ENCODE measurements at places on chromosomes 16 and 17. TPM values are rescaled to one million over a fixed set of nuclear protein-coding genes. Genes with fewer than 3 reads are reported as not detected.

Gene SNF8
- total RNA-seq: 121 TPM

Gene IRF8
- total RNA-seq: 27.0 TPM

Gene AANAT
- total RNA-seq: not detected

Gene VMO1
- 5.9 TPM for total RNA-seq

Gene FOXJ1
- not detected for total RNA-seq

Gene ATP1B2
- 1.1 TPM for total RNA-seq

Gene TMC6
- total RNA-seq: 22.6 TPM

Gene LHX1
- total RNA-seq: not detected

DNA sequence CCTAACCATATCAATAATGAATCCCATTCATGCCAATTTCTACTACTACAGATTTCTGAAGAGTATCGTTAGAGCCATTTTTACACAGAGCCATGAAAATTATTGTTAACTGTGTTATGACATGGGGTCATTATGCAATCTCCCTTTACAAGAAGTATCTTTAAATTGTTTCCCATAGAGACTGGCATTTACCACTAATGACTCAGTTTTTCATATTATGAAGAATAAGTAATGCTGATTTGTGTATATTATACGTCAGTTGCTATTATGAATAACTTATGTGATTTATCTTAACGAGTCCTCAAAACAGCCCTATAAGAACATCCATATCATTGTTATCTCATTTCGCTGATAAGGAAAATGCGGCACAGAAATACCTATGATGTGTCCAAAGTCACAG lies 173.8 kb downstream of the KCNJ2 start:
- H3K27ac ChIP-seq: no peak overlapping the region
- no peak for DNase-seq
- H3K4me3 ChIP-seq: no peak overlapping the region
- no peaks in the 10 kb centered on the region for H3K36me3 ChIP-seq
- no peaks in the 10 kb centered on the region for H3K27me3 ChIP-seq

DNA sequence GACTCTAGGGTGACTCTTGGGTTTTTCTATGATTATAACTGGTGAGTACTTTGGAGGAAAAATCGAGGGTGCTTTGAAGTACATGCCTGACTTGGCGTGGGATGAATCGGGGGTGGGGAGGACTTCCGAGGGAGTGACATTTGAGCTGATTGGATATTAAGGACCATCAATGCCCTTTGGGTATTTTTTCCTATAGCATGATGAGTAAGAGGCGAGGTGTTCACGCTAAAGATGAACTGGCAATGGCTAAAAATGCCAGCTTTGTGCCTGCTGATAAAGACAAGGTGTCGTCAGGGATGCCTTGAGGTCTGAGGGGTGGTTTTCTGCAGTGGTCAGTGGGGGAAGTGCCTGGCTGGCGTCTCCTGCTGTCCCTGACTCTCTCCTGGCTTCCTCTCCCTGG lies 25.3 kb downstream of the USP43 start:
- no peaks in the 10 kb centered on the region for H3K4me1 ChIP-seq
- no peak for DNase-seq
- H3K27me3 ChIP-seq: no peaks in the 10 kb centered on the region
- H3K4me3 ChIP-seq: no peak overlapping the region

- H3K27me3 ChIP-seq: no peaks in the 10 kb centered on the region
- H3K27ac ChIP-seq: no peak overlapping the region
- no peak for DNase-seq
These were observed 571 bp upstream of the CCP110 start for GRCh38 chr16:19523184-19523558.

DNA sequence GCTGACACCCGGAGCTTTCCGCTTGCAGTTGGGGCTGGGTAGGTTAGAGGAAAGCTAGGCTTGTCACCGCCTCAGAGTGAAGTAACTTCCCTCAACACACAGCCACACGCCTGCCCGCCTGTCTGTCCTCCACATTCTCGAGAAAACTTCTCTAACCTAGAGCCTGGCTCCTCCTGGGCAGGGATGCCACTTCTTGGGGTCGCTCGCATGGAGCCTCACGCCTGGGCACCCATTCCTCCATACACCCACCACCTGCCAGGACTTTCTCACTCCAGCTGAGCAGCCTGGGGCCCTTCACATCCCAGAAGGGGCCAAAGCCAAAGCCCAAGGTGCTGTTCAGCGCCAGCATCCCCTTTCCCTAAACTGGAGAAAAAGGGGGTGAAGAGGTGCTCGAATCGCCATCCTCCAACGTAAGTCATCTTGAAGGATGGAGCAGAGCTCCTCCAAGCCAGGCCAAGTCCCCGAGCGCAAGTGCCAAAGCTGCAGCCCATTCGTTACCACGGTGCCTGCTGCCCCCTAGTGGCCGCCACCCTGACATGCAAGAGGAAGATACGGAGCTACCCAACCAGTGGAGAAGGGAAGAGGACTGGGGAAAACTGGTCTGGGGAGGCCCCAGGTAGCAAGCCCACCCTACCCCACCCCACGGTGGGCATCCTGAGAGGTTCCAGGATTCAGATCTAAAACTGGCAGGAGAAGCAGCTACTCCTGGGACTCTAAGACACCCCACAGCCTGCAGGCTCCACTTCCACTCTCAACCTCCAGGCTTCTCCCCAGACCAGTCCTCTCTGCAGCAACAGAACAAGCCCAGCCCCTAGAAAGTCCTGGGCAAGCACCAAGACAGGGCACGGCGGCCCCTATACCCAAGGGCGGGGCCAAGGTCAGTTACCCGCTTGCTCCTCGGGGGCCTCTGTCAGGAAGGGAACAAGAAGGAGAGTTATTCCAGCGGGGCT lies 63.1 kb downstream of the MYO18A start:
- H3K4me1 ChIP-seq: no peaks in the 10 kb centered on the region
- no peaks in the 10 kb centered on the region for H3K27me3 ChIP-seq
- H3K4me3 ChIP-seq: no peak overlapping the region

DNA sequence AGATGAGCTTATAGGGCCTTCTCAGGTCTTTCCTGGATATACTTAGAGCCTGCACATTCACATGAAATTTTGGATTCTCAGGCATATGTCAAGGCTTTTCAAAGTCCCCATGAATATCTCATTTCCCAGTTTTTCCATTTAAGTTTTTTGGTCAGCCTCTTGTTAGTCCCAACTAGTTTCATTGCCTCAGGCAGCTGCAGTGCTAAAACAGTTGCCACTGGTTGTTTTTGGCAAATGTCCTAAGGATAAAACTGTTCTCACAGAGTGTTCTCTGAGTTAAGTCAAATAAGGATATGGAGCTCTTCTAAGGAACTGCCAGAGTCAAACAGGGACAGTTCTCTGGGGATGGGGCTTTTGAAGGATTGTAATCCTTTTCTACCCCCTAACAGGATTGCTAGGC lies 39.9 kb upstream of the ABCC11 start:
- DNase-seq: no peak
- H3K27ac ChIP-seq: no peak overlapping the region
- no peaks in the 10 kb centered on the region for H3K27me3 ChIP-seq
- no peak overlapping the region for H3K4me3 ChIP-seq

GRCh38 chr17:81534157-81535006 lies 6.2 kb downstream of the FSCN2 start:
- H3K27ac ChIP-seq: no peak overlapping the region
- no peak overlapping the region for H3K4me3 ChIP-seq
- no peaks in the 10 kb centered on the region for H3K36me3 ChIP-seq
- no peaks in the 10 kb centered on the region for H3K27me3 ChIP-seq

DNA sequence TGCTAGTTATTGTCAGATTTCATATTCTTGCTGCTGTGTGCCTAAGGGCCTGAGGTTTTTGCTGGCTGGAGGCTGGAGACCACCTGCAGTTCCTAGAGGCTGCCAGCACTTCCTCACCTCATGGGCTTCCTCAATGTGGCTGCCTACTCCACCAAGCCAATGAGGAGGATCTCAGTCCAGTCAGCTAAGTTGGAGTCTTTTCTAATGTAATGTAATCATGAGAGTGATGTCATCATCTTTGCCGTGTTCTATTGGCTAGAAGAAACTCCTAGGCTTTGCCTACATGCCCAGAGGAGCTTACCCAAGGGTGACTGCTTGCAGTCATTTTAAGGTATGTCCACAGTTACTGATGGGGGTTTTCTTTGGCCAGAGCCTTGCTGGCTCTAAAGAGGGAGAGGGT lies 53.0 kb downstream of the SOCS3 start:
- H3K27me3 ChIP-seq: no peaks in the 10 kb centered on the region
- DNase-seq: no peak
- no peak overlapping the region for H3K4me3 ChIP-seq
- H3K4me1 ChIP-seq: no peaks in the 10 kb centered on the region

GRCh38 chr16:55494994-55495421 lies 13.9 kb upstream of the LPCAT2 start:
- H3K4me1 ChIP-seq: peaks cover 4% of the 10 kb centered on the region
- H3K4me3 ChIP-seq: no peak overlapping the region
- no peak overlapping the region for H3K27ac ChIP-seq
- H3K27me3 ChIP-seq: no peaks in the 10 kb centered on the region
- DNase-seq: no peak

GRCh38 chr16:3949946-3950342 lies 69.4 kb upstream of the CREBBP start:
- H3K27me3 ChIP-seq: no peaks in the 10 kb centered on the region
- H3K27ac ChIP-seq: peak overlapping the region; percentile 92
- H3K36me3 ChIP-seq: no peaks in the 10 kb centered on the region
- peaks cover 10% of the 10 kb centered on the region for H3K4me1 ChIP-seq

DNA sequence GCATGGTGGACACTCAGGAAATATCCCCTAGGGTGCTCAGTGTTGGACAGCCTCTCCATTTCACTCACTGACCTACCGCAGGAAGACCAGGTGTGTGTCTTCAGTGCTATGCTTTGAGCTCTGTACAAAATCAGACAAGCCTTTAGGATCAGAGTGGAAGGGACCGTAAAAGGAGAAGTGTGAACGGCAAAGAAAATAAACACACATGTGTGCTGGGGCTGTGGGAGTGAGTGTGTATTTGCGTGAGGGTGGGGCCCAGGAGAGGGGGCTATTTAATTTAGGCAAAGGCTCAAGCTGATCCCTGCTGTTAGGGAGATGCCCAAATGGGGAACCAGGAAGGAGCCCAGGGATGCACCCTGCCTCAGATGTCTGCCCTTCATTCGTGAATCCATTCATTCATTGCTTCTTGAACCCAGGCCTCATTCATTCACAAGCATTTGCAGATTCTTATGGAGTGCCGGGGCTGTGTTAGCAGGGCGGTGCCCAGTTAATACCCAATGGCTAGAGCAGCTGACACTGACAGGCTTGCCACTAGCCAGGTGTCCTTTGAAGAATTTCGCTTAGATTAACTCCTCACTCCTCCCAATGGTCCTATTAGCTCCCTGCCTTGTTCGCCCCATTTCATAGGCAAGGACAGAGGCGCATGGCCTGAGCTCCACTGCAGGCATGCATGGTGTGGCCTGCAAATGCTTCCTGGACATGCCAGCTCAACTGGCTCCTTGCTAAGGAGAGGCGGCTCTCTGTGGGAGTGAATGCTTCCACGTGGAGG lies 296.7 kb upstream of the FOXF1 start:
- H3K27me3 ChIP-seq: no peaks in the 10 kb centered on the region
- H3K4me1 ChIP-seq: no peaks in the 10 kb centered on the region
- H3K36me3 ChIP-seq: no peaks in the 10 kb centered on the region
- no peak overlapping the region for H3K27ac ChIP-seq
- H3K4me3 ChIP-seq: no peak overlapping the region

GRCh38 chr16:89583895-89584644 lies 8.5 kb downstream of the CPNE7 start:
- H3K4me1 ChIP-seq: no peaks in the 10 kb centered on the region
- no peak overlapping the region for H3K27ac ChIP-seq
- H3K4me3 ChIP-seq: no peak overlapping the region
- no peaks in the 10 kb centered on the region for H3K27me3 ChIP-seq

- no peaks in the 10 kb centered on the region for H3K36me3 ChIP-seq
- no peak for DNase-seq
- H3K4me3 ChIP-seq: no peak overlapping the region
- peaks cover 74% of the 10 kb centered on the region for H3K4me1 ChIP-seq
- H3K27me3 ChIP-seq: no peaks in the 10 kb centered on the region
- H3K27ac ChIP-seq: no peak overlapping the region
These were observed 80.1 kb upstream of the TRAP1 start for GRCh38 chr16:3797473-3797872.

GRCh38 chr16:85321509-85322271 lies 209.4 kb upstream of the CIBAR2 start:
- peaks cover 70% of the 10 kb centered on the region for H3K4me1 ChIP-seq
- DNase-seq: peak; percentile 95
- H3K4me3 ChIP-seq: peak overlapping the region; percentile 24

DNA sequence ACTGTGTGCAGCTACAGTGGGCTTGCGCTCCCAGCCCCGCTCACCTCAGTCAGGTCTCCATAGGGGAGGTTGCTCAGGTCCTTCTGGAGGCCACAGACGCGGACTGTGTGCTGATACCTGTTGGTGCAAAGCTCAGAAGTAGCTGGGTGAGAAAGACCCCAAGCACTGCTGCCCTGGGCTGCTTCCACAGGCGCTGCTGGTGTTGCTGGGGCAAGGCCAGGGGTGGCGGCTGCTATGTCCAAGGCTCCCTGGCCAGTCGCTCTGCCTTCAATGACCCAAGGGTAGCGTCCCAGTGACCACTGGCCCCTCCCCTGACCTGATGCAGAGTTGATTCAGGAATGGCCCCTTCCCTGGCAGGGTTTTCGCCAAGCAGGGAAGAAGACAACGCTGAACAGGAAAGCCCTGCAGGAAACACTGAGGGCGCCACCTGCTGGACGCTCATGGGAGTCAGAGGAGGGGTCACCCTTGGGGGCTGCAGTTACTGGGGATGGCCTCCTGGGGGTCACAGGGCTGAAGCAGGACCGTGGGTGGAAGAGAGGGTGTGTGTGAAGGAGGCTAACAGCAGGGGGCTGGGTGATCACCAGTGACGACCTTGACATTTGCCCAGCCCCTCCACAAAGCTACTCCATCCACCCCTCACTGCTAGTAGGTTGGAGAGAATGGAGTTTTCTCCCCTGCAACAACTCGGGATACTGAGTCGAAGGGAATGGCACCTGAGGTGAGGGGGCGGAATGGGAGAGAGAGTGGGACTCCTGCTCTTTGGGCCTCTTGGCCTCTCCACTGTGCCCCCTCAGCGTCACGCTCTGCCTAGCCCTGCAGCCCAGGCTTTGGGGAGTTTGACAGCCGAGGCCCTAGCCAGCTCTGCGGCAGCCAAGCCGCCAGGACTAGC lies 38.3 kb downstream of the ABCC12 start:
- no peaks in the 10 kb centered on the region for H3K4me1 ChIP-seq
- no peak overlapping the region for H3K27ac ChIP-seq
- no peaks in the 10 kb centered on the region for H3K36me3 ChIP-seq
- no peaks in the 10 kb centered on the region for H3K27me3 ChIP-seq

GRCh38 chr16:2586901-2587480 lies 49.2 kb downstream of the PDPK1 start:
- H3K27ac ChIP-seq: no peak overlapping the region
- no peak for DNase-seq
- H3K4me3 ChIP-seq: no peak overlapping the region

- H3K36me3 ChIP-seq: peaks cover 31% of the 10 kb centered on the region
- H3K4me1 ChIP-seq: no peaks in the 10 kb centered on the region
- H3K4me3 ChIP-seq: no peak overlapping the region
- no peaks in the 10 kb centered on the region for H3K27me3 ChIP-seq
These were observed 7.6 kb upstream of the BAIAP3 start for GRCh38 chr16:1325673-1326371.

- no peaks in the 10 kb centered on the region for H3K36me3 ChIP-seq
- H3K27me3 ChIP-seq: no peaks in the 10 kb centered on the region
- H3K4me3 ChIP-seq: peak overlapping the region; percentile 24
- peaks cover 37% of the 10 kb centered on the region for H3K4me1 ChIP-seq
- no peak for DNase-seq
These were observed 10.1 kb upstream of the SPOP start for GRCh38 chr17:49687878-49688491.

- DNase-seq: no peak
- H3K27me3 ChIP-seq: no peaks in the 10 kb centered on the region
- peaks cover 21% of the 10 kb centered on the region for H3K4me1 ChIP-seq
- peak overlapping the region; percentile 100 for H3K4me3 ChIP-seq
These were observed 393 bp upstream of the PSMB10 start for GRCh38 chr16:67936880-67937605.

- peaks cover 4% of the 10 kb centered on the region for H3K4me1 ChIP-seq
- H3K36me3 ChIP-seq: no peaks in the 10 kb centered on the region
- H3K27me3 ChIP-seq: no peaks in the 10 kb centered on the region
- H3K27ac ChIP-seq: no peak overlapping the region
- no peak for DNase-seq
These were observed 6.7 kb upstream of the SLC25A39 start for GRCh38 chr17:44331249-44331760.

Data from thoracic aorta (tissue), 2 donors.